Suppressor macrophage treated with lipopolysaccharide for 1 hour (primary cell): ENCODE measurements at places on chromosomes 2 and 18.

DNA sequence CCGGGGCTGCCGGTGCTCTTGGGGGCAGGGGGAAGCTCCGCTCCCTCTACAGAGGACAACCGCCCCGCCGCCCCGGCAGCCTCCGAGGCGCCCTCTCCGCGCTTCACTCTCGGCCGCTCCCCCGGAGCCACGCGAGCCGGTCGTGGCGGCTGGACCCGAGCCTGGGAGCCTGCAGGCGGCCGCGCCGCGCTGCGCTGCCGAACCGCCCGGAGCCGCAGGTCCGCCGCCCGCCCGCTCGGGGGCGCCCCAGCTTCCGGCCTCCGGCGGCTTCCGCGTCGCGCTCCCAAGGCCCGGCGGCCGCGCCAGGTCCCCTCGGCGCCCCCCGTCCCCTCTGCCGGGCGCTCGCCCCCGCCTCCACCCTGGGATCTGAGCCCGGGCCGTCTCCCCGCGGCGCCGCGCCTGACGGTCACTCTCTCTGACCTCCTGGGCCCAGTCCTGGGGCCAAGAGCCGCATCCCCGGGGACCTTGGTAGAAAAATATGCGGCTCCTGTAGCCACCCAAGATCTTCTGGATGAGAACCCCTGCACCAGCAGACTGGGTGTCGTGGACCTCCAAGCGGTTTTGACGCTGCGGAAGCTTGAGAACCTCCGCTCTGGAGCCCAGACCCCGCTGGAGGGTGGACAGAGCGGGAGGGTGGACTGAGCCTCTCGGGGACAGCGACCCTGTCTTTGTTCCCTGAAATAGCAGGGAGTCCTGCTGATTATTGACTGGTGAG is 44.3 kb downstream of the SERTAD2 start:
- DNase-seq = peak; percentile 88

GRCh38 chr2:58794103-58794502 is 553.0 kb upstream of the FANCL start:
- no peak for DNase-seq

GRCh38 chr2:132849118-132849517 is 179.1 kb upstream of the LYPD1 start:
- DNase-seq = no peak

DNA sequence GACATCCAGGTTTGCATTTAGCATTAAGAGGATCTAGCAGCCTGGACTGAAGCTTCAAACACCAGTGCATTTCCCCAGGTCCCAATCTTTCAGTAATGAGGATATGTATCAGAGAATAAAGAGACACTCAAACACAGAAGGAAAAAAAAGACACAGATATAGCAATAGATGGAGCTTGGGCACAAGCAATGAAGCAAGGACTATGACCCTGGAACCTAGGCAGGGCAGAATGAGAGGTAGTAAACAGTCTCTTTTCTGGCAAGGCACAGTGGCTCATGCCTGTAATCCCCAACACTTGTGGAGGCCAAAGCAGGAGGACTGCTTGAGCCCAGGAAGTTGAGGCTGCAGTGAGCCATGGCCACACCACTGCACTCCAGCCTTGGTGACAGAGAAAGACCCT is 80.7 kb upstream of the HNRNPA3 start:
- no peak for DNase-seq

- no peak for DNase-seq
Observed at GRCh38 chr2:185522472-185522871, 216.1 kb upstream of the FSIP2 start.

GRCh38 chr2:105761931-105762515 is 17.3 kb downstream of the NCK2 start:
- no peak for DNase-seq

- no peak for DNase-seq
Observed at GRCh38 chr2:226578879-226579278, 220.7 kb downstream of the IRS1 start.
